ENCODE measurements at places on chromosomes 13 and 19.

- DNase-seq = no peak
These were observed 707 bp upstream of the MAMSTR start for GRCh38 chr19:48720251-48720612.

DNA sequence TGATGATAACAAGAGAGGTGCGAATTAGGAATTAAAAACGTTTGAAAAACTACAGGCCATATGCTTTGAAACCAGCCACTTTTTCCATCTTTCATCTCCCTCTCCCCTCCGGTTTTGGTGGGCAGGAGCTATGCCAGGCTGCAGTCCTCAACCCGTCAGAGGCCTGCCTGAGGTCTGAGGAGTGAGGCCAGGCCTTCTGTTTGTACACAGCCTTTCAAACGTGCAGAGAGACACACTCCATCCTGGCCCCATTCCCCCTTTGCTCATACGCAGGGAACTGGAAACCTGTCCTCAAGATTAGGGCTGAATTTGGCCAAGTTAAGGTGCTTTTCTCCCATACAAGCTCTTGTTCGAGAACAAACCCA lies 74.5 kb downstream of the ZIC5 start:
- DNase-seq = no peak

- no peak for DNase-seq
These were observed 54.1 kb upstream of the SLITRK6 start for GRCh38 chr13:85853161-85853894.

DNA sequence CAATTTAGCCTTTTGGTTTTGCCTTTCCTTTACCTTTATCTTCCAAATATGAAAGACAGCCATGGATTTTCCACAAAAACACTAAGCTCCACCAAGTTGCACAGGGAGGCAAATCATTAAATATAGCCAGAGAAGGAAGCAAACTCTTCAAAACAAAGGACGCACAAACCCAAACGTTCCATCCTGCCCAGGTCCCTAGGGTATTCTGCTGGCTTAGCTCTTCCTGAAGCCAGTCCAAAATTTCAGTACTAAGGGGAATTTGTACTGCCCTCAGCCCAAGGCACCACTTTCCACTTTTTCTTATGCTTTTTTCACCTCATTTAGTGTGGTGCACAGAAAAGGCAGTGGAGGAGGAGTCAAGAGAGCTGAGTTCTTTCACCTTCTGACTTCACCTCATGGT lies 169.9 kb downstream of the FLT1 start:
- no peak for DNase-seq

DNA sequence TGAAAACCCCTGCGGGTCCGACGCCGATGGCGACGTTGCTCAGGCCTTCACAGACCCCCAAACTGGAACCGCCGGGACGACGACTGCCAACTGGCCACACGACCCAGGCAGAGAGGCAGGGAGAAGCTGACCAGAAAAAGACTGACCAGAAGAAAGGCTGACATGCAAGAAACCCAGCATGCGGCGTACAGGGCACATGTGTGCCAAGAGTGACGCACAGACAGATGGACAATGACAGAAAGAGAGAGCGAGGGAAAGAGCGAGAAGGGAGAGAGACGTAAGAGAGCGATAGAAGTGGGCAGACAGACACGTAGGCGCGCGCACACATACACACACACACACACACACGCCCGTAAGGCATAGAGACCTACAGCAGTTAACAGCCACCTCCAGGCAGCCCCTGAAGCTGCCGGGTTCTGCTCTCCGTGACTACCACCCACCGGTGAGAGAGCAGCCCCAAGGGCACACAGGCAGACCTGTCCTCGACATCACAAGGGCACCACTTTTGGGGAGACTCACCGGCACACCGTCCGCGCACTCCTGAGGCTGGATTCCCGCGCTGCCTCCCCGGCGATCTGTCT lies 67.2 kb upstream of the ZNF527 start:
- DNase-seq = no peak

DNA sequence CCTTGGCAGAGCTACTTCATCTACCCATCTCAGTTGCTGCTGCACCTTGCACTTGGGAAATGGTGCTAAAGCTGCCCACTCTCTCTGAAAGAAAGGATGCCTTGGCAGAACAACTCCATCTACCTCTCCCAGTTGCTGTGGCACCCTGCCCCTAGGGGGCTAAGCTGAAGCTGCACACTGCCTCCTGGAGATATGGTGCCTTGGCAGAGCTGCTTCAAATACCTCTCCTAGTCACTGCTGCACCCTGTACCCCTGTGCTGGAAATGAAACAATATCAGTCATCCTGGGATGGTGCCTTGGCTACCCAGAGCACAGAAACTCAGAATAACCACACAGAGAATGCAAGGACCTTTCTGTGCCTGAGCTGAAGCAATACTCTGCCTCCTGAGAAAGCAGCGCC lies 615.8 kb downstream of the DIAPH3 start:
- no peak for DNase-seq

GRCh38 chr13:48246102-48246501 lies 13.1 kb downstream of the ITM2B start:
- no peak for DNase-seq

GRCh38 chr19:483332-484072 lies 12.8 kb upstream of the MADCAM1 start:
- DNase-seq = no peak

DNA sequence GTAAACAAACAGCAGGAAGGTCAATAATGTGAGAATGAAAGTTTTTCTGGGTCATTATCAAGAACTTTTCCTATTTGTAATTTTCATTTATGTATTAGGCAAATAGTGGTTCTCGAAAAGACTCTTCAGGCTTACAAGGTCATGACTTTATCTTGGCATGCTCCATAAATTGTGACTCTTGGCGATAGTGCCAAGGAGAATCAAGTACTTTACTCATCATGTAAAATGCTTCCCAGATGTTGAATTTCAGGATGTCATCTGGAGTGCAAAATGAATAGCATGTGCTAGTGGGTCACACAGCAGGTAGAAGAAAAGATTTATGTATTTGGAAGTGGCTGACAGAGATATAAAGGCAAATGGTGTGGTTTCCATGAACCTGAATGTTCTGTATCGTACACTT lies 1492.7 kb upstream of the PCDH20 start:
- no peak for DNase-seq

GRCh38 chr19:28326746-28327145 lies 886.2 kb downstream of the UQCRFS1 start:
- no peak for DNase-seq

- no peak for DNase-seq
These were observed 231.2 kb downstream of the NHLRC3 start for GRCh38 chr13:39269411-39269810.

GRCh38 chr19:28405346-28405742 lies 807.6 kb downstream of the UQCRFS1 start:
- DNase-seq = no peak

DNA sequence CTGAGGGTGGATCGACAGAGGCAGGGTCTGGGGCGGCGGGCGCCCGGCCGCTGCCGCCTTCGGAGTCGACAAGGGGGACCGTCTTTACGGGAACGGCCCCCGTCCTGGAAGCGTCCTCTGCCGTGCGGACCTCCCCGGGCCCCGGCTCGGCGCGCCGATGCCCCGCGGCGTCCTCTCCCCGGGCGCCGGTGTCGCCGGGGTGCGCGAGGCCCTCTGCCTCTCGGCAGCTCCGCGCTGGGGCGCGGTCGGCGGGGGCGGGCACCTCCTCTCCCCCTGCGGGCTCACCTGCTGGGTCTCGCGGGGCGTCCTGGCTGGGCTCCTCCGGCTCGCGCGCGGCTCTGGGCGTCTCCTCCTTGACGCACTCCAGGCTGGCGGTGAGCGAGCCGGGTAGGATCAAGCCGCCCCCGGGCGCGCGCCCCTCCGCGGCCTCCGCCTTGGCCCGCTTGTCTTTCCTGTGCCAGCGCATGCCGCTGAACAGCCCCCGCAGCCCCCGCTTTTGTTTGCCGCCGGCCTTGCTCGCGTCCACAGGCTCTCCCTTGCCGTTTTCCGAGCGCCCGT lies 1.5 kb downstream of the AMER2 start:
- DNase-seq = no peak

DNA sequence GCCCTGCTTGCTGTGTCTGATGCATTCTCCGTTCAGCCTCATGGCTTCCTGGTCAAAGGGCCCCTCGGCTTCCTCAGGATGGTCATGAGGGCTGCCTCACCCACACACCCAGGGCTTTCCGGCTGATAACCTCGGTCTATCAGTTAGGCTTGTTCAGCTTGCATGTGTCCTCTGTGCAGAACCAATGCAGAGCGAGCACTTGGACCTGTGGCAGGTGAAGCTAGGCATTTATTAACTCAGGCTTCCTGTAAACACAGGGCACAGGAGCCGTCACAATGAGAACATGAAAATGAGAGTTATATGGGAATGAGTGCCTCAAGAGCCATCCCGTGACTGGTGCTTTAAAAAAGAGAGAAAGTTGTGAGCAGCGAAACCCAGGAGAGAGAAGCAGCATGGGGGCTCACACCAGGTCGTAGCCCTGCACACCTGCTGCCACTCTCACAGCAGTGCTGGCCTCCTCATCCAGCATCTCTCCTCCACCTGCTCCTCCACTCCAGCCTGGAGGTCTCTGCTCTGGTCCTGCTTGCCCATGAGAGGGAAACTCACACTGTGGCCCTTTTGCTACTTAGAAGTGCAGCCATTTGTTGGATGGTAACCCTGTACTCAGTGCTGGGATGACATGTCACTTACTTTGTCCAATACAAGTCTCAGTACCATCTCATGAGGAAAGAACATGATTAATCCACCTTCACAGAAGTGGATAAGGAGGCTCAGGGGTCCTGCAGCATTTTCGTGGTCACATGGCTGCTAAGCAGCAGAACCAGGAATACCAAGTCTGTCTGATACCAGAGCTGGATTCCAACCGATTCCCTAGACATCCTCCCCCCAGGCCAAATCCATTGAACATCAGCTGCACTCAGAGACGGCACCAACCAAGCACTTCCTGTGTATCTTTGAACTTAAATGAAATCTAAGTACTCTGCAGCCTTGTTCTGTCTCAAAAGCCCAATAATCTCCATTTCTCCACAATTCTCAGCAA lies 50.5 kb upstream of the IRS2 start:
- DNase-seq = no peak

DNA sequence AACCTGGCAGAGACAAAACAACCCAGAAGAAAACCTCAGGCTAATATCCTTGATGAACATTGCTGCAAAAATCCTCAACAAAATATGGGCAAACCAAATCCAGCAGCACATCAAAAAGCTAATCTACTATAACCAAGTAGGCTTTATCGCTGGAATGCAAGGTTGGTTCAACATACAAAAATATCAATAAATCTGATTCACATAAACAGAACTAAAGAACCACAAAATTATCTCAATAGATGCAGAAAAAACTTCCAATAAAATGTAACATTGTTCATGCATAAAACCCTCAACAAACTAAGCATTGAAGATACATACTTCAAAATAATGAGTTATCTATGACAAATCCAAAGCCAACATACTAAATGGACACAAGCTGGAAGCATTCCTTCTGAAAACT lies 8.8 kb downstream of the ZNF724 start:
- DNase-seq = no peak

GRCh38 chr19:51690454-51691073 lies 2.6 kb upstream of the SPACA6 start:
- DNase-seq = no peak

DNA sequence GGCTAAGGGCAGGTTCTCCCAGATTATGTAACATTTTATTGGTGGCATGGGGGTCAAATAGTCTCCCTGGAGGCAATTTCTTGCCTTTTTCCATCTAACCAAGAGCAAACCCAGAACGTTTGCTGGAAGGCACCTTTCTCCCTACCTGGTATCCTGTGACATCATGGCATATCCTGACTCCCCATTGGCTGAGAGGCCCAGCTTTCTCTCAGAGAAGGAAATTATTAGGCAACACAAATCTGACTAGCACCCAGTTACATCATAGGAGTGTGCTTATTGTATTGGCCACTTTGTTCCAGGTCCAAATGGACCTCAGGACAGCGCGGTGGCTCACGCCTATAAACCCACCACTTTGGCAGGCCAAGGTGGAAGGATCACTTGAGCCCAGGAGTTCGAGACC lies 13.0 kb downstream of the NTN5 start:
- no peak for DNase-seq

- DNase-seq = no peak
These were observed 5.6 kb downstream of the ZNF507 start for GRCh38 chr19:32350987-32351348.

- no peak for DNase-seq
These were observed 5.2 kb downstream of the MIDN start for GRCh38 chr19:1253514-1254080.

GRCh38 chr19:15154002-15154612 lies 46.7 kb downstream of the NOTCH3 start:
- DNase-seq = no peak

- no peak for DNase-seq
These were observed 1.3 kb upstream of the LRCH1 start for GRCh38 chr13:46551410-46552302.

GRCh38 chr13:80642641-80643040 lies 301.7 kb upstream of the SPRY2 start:
- DNase-seq = no peak

GRCh38 chr19:23437901-23438300 lies 42.6 kb upstream of the ZNF91 start:
- no peak for DNase-seq

DNA sequence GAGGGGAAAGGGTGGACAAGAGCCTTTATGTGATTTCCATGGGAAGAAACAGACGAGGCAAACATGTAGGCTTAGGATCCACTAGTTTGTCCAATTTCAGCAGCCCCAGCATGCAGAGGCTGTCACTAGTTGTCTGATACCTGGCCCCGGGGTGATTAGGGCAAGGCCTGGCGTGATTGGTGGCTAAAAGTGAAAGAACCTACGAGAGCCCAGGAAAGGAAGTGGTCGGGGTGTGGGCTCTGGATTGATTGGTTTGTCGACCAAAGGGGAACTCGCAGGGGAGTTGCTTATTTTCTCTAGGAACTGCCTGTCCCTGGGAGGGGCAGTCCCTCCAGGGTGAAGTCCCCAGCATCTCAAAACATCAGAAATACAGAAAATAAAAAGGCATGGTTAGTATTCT lies 64.2 kb upstream of the UQCRFS1 start:
- no peak for DNase-seq

DNA sequence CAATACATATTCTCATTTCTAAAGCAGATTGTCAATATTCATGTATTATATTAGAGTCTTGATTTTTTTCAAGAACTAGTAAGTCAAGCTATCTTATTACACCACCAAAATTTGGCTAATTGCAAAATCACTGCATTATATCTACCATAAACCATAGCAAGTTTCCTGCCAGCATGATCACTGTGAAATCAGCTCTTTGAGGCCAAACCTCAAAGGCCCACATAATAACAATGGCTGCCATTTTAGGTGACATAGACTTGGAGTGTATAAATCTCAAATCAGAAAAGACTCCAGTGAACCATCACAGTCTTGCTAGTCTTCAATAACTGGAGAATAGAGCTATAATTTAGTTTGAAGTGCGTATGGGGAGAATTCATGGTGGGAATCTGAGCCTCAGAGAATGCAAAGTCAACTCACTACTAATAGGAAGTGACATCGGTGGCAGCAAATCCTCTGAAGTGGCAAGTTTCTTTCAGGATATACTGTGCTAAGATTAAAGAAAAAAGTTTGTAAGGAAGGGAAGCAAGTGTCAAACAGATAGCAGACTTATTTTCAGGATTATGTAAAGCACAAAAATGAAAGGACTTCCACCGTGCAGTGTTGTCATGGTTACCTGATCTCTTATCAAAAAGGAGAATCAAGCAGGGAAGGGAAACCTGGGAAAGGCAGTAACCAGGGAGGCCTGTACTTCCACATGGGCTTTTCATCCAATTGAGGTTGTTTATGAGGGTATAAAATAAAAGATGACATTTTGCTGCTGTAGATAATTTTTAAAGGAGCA lies 117.4 kb upstream of the FNDC3A start:
- DNase-seq = no peak

- DNase-seq = no peak
These were observed 113.3 kb upstream of the KL start for GRCh38 chr13:32902874-32903273.

Measured in non-pigmented ciliary epithelial cell (primary cell).